ENCODE measurements at places on chromosomes 16 and 17.
A peak's percentile ranks its signal among the peaks of the same experiment; 100 is the strongest.

DNA sequence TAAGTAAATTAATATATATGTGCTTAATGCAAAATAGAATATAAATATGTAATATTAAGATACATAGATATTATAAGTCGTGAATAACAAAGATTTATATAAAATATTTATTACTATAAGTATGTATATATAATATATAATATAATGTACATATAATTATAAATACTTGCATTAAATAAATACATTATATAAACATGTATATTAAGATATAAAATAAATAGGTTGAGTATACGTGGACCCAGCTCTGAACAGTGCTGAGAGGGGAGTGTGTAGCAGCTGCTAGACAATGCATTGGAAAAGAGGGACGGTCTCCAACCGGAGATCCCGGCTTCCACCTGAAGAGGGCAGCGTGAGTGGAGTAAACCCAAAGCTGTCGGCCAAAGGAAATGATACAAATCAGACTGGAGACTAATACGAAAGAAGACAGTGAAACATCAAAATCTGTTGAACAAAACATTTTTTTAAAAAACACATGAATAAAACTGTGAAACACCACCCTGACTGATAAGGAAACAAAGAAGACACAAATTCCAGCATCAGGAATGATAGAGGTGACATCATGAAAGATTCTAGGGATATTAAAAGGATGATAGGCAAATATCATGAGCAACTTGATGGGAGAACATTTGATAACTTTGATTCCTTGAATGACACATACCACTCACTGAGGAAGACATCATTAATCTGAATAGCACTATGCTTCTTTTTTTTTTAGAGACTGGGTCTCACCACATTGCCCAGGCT is 125.4 kb upstream of the CHMP6 start:
- DNase-seq = peak; percentile 55

DNA sequence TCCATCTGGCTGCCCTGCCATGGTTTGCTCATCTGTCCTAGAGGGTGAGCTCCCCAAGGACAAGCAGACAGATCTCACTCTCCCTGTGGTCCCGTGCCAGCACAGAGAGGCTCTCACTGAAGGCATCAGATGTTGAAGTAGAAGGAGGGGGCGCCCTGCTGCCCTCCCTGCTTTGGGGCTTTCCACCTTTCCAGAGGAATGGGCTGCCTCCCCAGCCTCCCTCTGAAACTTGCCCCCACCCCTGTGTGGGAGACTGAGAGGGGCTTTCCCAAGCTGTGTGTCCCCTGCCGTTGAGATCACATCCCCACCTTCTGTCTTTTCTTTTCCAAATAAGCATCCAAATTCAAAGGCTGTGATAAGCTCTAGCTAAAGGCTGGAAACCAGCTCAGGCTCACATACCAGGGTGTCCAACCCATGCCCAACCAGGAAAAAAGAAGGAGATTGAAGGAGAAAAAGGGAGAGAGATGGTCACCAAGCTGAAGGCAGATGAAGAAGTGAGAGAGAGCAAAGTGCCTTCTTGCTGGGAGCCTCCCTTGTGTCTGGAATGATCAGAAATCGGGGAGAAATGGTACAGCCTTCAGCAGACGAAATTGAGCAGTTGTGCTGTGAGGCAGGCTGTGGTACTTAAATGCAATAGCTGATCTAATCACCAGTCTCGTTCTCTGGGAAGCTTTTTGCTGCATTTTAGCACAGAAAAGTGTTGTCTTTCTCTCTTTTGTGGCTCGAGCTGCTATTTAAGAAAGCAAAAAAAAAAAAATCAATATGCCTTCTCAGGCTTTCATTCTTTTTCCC is 145.9 kb upstream of the LHX1 start:
- DNase-seq = no peak

GRCh38 chr17:64358261-64358788 is 32.3 kb downstream of the PECAM1 start:
- no peak for DNase-seq

DNA sequence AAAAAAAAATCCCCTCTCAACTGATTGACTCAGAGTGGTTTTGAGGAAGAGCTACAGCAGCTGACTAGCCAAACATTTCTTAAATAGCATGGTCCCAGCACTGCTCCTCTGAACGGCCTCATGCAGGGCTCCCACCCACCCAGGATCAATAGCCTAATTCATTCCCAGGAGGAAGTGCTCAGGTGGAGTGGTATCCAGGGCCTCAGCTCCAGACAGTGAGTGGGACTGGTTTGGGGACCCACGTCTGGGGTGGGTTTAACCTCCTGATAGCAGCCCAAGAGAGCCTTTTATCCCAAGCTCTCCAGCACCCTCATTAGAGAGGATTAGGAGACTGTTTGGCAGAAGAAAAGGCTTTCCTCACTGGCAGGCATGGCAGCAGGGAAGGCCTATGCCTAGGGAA is 68.5 kb upstream of the CDH5 start:
- DNase-seq = no peak

- DNase-seq = no peak
Observed at GRCh38 chr17:72458301-72458700, 337.5 kb downstream of the SOX9 start.

DNA sequence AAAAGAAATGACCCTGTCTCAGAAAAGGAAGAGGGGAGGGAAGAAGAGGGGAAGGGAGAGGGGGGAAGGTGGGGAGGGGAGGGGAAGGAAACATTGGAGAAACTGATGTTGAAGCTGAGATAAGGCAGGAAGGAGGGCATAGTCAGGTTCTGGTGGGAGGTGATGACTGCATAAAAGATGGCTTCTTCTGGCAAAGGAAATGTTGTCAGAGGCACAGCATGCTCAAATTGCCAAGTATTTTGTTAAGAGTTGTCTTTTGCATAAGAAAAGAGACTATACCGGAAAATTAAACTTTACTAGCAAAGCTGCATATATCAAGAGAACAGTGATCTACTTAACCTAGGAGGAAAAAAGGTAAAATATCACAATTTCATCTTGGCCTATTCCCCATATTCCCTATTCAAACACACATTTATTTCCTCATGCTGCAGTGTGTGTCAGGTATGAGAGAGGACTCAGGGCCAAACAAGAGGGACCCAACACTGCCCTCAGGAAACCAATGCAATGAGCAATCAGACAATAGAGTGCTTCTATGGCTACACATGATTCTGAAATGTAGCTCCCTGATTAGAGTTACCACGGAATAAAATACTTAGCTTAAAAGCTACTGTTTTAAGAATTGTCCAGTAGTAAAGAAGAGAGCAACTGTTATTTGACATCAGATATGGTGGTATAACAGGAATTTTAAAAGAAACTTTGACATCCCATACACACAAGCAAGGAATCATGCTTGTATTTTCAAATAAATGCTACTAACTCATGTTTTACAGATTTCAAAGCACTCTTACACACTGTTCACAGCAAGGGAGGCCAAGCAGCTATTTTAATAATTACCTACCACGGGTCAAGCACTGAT is 80.9 kb downstream of the PARN start:
- DNase-seq = no peak

- DNase-seq = no peak
Observed at GRCh38 chr16:68676113-68676860, 31.2 kb downstream of the CDH3 start.

- DNase-seq = no peak
Observed at GRCh38 chr16:77594799-77595596, 127.3 kb upstream of the NUDT7 start.

- no peak for DNase-seq
Observed at GRCh38 chr16:59964232-59964924, 1230.3 kb upstream of the GOT2 start.

GRCh38 chr16:68659412-68660358 is 14.6 kb downstream of the CDH3 start:
- no peak for DNase-seq

GRCh38 chr16:3470723-3471122 is 24.6 kb downstream of the C16orf90 start:
- no peak for DNase-seq
